Right lobe of liver (tissue), 6 donors: ENCODE measurements at places on chromosomes 6 and 20.

GRCh38 chr20:44223721-44224120, 13.2 kb upstream of the OSER1 start:
- DNase-seq, result no peak

DNA sequence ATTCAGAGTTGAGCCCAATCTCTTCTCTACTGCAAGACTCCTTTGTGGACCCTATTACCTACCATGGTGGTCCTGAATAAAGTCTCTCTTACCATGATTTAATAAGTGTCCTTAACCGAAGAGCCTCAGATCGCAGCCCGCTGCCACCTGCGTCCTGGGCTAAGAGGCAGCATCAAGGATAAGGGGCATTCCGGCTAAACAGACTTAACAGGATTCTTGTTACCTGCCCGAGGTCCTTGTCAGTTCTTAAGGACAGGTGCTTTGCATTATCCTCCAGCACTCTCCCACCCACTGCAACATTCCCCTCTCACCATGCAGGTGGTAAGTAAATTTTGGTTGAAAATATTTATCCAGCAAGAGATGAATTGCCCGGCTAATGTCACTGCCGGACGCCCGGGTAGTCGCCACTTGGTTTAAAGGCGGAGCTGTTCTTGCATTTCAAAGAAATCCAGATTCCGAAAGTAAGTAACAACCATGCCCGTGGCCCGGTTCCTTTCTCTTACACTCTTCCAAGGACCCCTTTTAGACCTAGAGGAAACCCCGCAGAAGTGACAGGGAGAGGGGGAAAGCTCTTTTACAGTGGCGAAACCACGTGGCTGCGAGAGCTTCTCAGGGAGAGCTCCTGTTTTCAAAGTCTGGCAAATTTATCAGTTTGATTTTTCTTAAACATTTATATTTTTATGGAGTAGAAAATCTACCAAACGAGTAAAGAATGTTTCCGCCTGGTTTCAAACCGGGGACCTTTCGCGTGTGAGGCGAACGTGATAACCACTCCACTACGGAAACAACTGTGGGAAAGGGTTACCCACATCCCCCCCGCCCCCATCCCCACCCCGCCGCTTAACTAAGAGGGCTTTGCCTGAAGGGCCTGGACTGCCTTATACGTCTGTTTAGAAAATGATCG, 41.9 kb upstream of the PRSS16 start:
- DNase-seq, result no peak

DNA sequence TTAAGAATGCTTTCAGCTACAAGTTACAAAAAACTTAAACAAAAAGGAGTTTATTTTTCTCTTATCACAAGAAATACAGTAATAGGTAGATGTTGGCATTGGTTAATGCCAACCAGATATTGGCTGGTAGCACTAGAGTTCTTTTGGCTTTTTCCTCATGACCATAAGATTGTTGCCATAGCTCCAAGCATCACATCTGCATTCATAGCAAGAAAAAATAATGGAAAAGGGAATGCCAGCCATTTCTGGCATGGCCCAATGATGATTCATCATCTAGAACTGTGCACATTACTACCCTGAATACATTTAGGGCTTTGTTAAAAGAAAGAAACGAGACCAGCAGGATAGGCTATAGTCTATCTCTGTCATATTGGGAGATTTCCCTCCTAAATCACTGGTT, 20.8 kb upstream of the SIRT5 start:
- DNase-seq, result no peak

DNA sequence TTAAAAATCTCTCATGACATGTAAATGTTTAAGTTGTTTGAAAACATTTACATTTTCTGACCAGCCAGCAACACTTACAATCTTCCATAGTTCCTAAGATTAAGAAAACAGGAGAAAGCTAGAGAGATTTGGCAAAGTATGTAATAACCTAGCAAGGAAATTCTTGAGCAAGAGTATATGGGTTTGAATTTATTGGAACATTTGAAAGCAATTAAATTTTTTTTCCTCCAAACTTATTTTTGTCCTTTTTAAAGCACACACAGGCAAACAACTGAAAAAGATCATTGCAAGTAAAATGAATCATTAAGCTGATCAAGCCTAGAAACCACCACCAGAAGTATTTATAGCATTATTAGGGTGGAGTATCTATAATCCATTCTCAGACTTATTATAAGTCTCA, 20.1 kb upstream of the ZNF217 start:
- no peak for DNase-seq

DNA sequence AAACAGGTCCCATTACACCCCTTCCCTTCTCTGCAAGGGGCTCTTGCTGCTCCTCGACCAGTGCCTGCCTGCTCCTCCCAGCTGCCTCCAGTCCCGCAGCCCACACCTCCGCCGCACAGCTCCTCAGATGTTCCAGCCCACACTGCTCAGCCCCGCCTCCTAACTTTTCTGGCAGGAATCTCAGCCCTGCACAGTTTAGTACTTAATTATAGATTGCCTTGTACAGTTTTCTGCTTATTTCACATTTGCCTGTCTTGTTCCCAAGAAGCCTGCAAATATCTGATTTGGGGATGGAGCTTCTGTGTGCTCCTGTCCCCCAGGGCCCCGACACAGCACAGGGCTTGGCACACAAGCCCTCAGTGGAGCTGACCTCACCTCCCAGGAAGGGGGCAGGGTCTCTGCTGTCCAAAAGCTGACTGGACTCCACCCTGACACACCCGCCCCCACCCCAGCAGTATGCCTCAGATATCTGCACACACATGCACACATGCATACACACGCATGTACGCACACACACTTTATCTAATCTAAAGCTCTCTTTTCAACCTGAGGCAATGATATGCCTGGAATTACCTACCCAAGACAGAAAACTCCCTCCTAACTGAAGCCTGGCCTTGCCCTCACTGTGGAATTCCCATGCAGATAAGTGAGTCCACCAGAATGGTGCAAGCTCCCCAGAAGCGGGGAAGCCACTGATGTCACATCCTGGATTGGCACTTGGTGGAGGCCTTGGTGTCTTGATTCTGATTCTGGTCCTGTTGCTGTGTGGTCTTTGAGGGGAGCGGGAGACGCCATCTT, 1.2 kb upstream of the PNPLA1 start:
- DNase-seq, result no peak

GRCh38 chr20:61320691-61321425, 68.8 kb downstream of the CDH4 start:
- DNase-seq, result no peak

GRCh38 chr6:136338486-136338885, 48.8 kb upstream of the BCLAF1 start:
- no peak for DNase-seq

DNA sequence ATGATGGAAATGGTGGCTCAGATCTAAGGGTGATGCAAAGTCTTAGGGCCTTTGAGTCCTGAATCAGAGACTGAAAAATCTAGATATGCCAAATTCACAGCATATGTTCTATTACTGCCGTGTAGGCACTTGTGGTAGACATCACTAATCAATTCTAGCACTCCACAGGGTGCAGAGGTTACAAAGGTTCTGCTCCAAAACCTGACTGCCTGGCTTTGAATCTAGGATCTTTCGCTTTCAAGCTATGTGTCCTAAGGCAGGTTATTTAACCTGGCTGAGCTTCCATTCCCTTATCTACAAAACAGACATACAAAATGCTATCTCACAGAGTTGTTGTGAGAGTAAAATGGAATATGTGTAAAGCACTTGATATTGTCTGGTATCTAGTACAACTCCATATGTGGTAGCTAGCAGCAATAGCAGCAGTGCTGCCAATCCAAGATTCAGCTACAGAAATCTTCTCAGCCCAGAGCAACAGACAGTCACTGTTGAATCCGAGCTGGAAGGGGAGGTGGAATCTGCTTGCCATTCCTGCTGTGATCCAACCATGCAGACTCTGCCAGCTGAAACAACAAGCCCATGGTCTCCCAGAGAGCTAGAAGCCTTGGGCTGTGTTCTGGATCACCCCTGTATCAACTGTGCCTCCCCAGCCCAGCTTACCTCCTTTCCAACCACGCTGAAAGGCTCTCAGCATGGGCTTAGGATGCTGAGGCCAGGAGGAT, 206.9 kb downstream of the TFAP2C start:
- DNase-seq, result no peak

DNA sequence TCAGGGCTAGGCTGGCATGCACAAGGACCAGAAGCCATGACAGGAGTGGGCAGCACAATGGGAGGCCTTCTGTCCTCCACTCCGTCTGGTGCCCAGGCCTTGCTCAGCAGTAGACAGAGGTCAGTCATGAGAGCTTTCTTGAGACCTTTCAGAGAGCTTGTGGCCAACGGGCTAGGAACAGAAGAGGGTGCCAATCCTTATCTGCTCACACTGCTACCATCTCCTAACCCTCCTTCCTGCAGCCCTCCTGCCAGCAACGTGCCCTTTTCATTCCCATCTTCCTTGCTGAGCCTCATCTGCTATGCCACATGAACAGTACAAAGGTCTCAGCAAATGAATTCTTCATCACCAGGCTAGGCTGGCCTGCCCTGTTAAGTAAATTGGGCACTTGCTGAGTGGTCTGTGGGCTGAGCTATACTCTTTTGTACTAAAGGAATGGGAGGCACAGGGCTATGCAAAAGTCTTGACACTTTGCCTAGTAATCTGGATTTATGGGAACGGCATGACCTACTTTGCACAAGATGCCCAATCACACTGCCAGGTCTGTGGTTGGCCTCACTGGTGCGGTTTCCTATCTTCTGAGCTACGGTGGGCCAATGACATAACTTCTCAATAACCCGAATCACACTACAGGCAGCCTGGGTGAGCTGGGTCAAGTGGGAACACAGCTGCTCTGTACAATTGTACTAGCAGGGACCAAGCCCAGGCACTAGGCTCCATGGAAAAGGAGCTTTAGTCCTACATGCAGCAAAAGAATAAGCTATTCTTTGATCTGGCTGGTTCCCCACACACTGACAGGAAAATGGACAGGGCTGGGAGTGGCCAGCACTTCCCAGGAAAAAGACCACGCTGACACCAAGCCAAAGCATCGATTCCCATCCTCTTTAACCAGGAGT, 47.8 kb downstream of the ELOVL5 start:
- no peak for DNase-seq

- no peak for DNase-seq
These were observed 252.6 kb downstream of the MYLK4 start for GRCh38 chr6:2497922-2498623.

GRCh38 chr6:163793011-163793983, 378.8 kb downstream of the QKI start:
- DNase-seq, result no peak
